Calu3 (cell line): ENCODE measurements at places on chromosomes 5 and 9. TPM values are rescaled to one million over a fixed set of nuclear protein-coding genes. Genes with fewer than 3 reads are reported as not detected.

The CD274 gene
- total RNA-seq = 1.9 and 3.6 TPM in 2 replicates

- peak; percentile 75 for DNase-seq
Observed at GRCh38 chr5:180670586-180671359, 21.4 kb upstream of the FLT4 start.

GRCh38 chr5:34685485-34686165 is 29.5 kb downstream of the RAI14 start:
- DNase-seq = no peak

DNA sequence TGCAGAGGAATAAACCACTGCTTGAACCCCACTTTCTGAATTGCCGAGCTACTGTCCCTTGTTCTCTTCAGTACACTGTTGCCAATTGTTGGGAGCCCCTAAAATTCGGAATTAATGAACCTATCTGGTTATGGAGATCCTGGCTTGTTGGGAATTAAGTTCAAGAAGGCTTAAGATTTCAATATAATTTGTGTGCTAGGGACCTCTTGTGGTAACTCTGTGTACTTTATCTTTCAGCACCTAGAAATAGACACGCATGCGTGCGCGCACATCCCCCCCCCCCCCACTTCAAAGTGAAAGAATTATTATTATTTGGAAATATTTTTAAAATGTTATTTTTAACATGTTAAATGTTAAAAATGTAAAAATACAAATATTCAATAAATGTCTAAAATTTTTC is 53.3 kb upstream of the FAM169A start:
- DNase-seq = no peak

GRCh38 chr5:62065050-62065449 is 241.0 kb upstream of the KIF2A start:
- no peak for DNase-seq

The IL6ST gene
- total RNA-seq = 93.5 and 100 TPM in 2 replicates

The ARID3C gene
- not detected in 2 replicates for total RNA-seq

GRCh38 chr9:78595200-78595945 is 298.4 kb downstream of the PSAT1 start:
- DNase-seq = no peak

The CCDC112 gene
- total RNA-seq = 11.2 and 11.3 TPM in 2 replicates

The TICAM2 gene
- 1.2 and 2.1 TPM in 2 replicates for total RNA-seq

The HSPB3 gene
- not detected in 2 replicates for total RNA-seq

The ZDHHC11B gene
- 2.2 and 3.0 TPM in 2 replicates for total RNA-seq

DNA sequence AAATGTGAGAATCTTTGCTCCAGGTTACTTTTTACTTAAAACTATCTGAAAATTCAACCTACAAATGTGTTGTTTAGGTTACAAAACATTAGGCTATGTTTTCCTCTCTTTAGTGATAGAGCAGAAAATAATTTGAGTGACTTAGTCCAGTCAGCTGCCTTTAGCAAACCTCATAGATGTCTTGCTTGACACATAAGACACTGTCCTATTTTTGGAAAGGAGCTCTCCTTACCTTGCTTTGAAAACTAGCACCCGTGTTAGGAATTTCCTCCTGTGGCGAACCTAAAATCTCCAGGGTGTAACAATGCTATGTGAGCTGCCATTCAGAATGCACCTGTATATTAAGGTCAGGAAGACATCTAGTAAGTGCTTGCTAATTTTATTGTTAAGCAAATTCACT is 221.2 kb upstream of the CD180 start:
- DNase-seq = no peak

DNA sequence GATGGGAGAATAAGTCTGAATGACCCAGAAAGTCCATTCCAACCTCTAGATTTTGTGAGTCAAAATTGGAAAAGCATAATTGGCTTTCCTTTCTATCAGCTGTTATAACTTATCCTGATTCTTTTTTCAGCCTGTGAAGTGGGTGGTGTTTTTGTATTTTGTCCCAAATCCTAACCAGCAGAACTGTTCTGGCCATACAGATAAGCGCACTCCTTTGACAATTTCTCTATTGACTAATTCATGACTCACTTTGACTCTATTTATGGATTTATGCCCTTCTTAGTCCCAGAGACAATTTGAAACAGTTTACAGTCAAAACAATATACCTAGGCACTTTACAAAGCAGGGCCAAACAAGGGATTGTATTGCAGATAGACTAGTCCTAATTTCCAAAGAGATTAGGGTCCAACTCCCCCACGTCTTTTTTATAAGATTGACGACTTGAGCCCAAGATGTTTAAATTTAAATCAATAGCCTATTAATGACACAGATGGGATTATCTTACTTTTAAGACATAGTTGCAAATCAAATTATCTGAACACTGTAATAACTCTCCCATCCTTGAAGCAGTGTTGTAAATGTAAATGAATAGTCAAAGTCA is 301.7 kb upstream of the SEMA6A start:
- no peak for DNase-seq

GRCh38 chr9:75299324-75299723 is 211.0 kb downstream of the OSTF1 start:
- no peak for DNase-seq

The NTRK2 gene
- 1.5 and 2.1 TPM in 2 replicates for total RNA-seq

The GRXCR2 gene
- total RNA-seq = not detected in 2 replicates

- no peak for DNase-seq
Observed at GRCh38 chr5:172841256-172841655, 7.2 kb downstream of the ERGIC1 start.

DNA sequence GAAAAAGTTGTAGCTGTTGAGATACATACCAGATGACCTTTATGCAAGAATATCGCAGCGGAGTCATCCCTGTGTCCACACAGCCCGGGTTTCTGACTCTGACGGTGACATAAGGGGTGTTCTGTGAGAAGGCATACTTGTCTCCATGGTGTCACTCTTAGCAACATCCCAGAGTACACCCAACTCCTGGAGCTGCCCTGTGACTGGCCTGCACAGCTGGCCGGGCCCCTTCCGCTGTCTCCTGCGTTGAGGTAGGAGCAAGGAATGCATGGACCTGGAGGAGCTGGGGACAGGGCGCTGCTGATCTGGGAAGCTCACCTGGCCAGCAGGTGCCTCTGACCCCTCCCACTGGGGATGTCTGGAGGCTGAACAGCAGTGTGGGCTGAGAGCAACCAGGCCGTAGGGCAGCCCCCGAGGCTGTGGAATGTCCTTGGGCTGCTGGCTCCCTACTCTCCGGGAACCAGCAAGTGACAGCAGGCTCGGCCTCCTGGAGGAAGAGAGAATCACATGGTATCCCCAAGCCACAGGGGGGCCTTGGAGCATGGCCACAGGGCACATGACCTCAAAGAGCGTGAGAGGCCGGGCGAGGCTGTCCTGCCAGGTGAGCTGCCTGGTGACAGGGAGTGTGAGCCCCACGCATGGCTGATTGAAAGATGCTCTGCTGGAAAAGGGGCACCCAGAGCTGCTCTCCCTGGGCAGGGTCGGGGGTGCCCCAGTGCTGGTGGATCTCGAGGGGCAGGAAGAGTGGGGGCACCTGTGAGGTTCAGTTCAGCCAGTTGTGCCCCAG is 113.4 kb downstream of the MRPL36 start:
- DNase-seq = no peak

The AHRR gene
- 1.3 TPM in 2 replicates for total RNA-seq

The FOXD4 gene
- 1.7 and 2.4 TPM in 2 replicates for total RNA-seq

DNA sequence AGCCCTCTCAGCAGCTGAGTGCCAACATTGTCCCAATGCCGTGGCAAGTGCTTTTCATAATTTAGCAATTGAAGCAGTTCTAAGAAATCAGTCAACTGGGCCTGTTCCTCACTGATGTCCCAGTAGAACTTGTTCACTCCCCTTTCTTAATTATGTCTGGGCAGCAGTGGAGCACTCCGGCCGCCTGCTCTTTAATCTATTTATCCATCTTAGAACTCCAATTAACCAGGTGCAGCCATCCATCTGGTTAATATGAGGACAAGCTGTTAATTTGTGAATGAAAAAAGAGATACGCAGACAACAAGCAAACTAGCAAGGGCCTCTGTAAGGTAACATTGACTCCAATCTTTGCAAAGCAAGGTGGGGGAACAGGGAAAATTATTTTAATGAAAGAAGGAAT is 39.4 kb downstream of the MAT2B start:
- DNase-seq = no peak

DNA sequence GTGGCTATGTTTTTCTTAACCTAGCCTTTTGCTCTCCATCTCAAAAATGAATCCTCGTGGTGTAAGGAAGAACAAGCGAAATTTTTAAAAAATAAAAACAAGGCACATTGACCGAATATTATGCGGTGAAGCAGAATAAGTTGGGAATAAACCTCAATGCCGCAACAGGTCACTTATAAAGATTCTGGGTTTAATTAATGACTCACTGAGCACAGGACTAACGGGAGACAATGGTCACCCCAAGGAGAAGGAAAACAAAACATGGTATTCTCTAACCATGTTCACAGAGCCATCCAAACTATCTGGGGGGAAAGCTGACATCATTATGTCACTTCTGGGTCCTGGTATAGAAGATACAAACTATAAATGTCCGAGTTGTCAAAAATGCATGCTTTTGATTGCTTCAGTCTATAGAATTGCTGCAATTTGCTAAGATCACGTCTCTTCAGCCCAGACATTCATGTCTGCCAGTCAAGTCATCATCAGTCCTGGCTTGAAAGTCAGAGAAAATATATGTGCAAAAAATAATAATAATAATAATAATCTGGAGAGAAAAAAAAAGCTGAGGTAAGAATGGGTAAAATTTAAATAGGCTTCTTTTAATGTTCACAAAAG is 280.6 kb downstream of the NR2F1-AS1 start:
- DNase-seq = no peak

The TSSK1B gene
- not detected in 2 replicates for total RNA-seq

DNA sequence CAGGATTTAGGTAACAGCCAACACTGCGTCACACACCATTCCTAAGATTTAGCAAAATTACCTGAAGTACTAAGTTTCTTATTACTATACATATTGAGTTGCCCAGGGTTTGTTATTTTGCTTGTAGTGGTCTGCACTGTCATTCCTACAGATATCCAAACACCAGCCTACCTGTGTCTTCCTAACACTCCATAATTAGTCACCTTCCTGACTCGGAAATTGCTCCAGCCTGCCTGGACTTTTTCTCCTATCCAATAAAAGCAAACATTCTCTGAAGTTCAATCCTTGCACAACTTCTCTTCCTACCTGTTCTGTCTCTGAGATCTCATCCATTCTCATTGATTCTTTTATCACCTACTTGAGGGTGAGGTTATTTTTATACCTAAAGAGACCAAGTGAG is 243.9 kb downstream of the NR2F1-AS1 start:
- DNase-seq = no peak

GRCh38 chr9:137255448-137256114 is 454 bp downstream of the NELFB start:
- peak; percentile 49 for DNase-seq

DNA sequence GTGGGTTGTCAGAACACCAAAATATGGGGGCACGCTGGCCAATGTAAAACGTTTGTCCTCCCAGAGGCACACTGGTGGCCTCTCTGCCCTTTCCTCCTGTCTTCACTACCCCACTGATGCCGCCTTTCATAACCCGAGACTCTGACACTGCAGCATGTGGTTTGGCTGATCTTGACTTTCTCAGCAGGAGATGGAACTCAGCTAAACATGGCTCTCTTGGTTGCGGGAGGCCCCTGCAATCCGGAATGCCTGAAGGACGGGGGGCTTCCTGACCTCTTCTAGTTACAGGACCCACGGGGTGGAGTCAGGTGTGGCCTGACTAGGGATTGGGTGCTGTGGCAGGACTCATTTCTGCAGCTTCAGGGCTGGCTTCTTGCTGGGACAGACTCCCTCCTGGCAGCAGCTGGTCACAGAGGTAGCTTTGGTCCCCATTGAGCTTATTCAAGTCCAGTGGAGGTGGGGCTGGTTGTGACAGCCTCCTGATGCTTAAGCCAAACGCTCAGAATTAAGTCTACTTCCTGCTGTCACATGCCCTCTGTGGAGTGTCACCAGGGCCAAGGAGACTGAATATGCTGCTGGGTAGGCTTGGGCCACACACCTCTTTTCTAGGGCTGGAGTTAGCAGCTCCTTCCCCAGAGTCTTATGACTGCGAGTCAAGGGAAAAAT is 44.2 kb downstream of the NXNL2 start:
- DNase-seq = no peak

The KLHL3 gene
- 16.9 and 18.2 TPM in 2 replicates for total RNA-seq

The GNA14 gene
- total RNA-seq = 0.15 TPM in 1 of 2 replicates, not detected in the other

The SLC6A18 gene
- total RNA-seq = not detected in 2 replicates

The LRRC19 gene
- total RNA-seq = 0.21 and 1.1 TPM in 2 replicates

The DNAH5 gene
- total RNA-seq = 4.2 and 5.8 TPM in 2 replicates

- DNase-seq = no peak
Observed at GRCh38 chr5:179759581-179760551, 27.2 kb downstream of the MAML1 start.

- no peak for DNase-seq
Observed at GRCh38 chr5:881551-881935, 11.1 kb downstream of the BRD9 start.

DNA sequence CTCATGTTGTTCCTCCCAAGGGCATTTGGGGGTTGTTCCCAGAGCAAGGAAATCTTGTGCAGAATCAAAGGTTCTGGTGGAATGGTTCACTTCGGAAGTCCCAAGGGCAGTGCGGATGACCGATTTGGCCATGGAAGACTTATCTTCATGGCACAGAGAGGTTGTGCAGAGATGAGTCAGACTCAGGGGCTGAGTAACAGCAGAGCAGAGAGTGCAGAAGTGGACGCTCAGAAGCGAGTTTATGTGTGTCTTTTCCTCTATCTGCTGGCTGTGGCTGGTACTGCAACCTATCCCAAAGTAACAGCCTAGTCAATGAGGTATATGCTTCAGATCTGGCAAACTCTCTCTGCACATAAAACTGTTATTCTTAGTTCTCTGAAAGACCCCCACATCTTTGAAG is 118.1 kb downstream of the DPYSL3 start:
- peak; percentile 56 for DNase-seq

The SH2D3C gene
- not detected in 2 replicates for total RNA-seq

DNA sequence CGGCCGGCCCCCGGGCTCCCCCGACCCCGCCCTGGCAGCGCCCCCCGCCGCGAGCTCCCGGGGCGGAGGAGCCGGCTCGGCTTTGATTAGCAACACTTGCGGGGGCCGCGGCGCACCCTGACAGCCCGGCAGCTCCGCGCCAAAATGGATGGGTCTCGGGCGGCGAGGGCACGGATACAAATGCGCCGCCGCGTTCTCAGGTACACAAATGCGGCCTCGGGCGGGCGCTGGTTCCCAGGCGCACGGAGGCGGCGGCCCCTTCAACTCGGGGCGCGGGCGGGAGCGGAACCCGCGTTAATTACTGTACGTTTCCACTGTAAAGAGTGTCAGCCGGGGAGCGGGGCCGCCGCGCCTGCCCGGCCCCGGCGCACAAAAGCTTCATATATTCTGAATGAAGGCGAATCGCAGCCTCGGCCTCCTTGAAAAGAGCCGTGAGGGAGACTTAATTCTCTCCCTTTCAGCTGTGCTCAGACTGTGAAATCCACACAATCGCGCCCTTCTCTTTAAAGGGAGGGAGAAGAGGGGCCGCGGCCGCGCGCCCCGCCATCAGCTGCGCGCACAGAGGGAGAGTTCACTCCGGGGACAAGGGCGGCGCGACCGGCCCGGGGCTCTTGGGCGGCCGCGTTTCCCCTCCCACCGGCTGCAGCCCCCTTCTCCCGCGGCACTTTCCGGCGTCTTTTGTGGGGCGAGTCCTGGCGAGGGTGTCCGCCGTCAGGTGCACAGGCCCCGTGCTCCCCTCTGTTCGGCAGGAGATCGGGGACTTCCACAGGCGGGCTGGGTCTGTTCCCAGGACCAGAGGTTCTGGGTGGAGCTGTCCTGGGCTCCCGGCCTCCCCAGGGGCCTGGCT is 27.0 kb downstream of the MSX2 start:
- DNase-seq = peak; percentile 36

The CTXN3 gene
- not detected in 2 replicates for total RNA-seq

The SVEP1 gene
- total RNA-seq = 0.24 and 0.35 TPM in 2 replicates

- DNase-seq = no peak
Observed at GRCh38 chr9:91126761-91127445, 234.8 kb downstream of the AUH start.
